ENCODE measurements at places on chromosomes 7 and 10.

DNA sequence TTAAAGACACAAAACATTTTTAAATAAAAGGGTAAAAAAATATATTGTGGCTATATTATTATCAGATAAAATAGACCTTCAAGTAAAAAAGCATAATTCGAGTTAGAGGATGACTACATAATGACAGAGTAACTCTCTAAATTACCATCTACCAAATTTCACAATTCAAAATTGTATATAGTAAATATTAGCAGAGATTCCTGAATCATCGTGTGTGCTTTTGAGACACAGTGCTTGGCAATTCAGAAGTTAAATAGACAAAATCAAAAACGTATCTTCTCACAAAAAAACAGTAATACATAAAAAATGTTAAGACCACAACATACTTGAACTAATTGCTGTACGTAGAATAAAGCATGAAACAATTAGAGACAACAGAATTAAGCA is 110.4 kb downstream of the AHR start:
- no peak for DNase-seq

DNA sequence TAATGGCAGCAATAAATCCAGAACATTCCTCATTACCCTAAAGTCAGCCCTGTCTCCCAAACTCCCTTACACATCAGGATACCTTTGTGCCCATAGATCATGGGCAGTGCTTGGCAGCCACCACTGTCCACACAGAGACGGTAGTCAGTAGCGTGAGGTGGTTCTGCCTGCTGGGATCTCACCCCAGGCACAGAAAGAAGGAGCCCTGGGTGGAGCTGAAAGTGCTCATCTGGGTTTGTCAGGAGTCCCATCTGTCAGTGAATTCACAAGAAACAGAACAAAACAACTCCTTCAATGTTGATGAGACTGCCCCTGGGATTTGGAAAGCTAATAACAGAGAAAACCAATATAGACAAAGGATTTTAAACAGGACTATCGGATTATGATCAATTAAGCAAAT is 90.2 kb upstream of the PRSS58 start:
- no peak for DNase-seq

GRCh38 chr10:124696446-124697392 is 47.5 kb downstream of the FAM53B start:
- no peak for DNase-seq

- DNase-seq: no peak
Observed at GRCh38 chr10:65628493-65629139, 1297.2 kb upstream of the LRRTM3 start.

DNA sequence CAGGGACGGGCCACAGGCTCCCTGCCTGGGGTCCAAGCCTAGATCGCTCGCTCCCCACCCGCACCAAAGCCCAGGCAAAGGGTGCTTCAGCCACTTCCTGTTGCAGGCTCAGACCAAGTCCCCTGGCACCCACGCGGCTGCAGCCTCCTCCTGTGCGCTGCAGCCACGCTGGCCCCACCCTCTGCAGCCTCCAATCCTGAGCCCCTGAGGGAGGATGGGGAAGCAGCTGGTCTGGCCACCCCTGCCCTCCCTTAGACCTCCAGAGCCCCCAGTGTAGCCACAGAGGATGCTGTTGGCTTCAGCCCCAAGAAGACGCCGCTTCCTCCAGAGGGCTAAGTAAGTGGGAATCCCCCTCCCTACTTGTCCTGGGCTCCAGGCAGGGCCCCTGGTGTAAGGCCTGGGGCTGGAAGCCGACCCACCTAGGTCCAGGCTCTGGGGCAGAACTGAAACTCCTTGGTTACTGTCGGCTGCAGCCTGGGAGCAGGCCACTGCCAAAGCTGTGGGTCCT is 9.4 kb downstream of the LIMK1 start:
- DNase-seq: no peak

GRCh38 chr7:112753298-112753697 is 36.9 kb downstream of the TMEM168 start:
- DNase-seq: no peak

GRCh38 chr7:42628054-42628453 is 283.8 kb downstream of the C7orf25 start:
- no peak for DNase-seq

DNA sequence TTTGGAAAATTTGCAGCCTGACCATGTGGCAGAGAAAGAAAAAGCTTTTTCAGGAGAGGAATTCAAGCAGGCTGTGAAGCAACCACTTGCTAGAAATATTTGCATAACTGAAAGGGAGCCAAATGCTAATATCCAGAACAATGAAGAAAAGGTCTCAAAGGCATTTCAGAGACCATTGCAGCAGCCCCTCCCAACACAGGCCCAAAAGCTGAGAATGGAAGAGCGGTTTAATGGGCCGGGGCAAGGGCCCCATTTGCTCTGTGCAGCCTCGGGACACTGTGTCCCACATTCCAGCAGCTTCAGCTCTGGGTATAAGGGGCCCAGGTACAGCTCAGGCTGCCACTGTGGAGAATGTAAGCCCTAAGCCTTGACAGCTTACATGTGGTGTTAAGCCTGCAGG is 918.1 kb upstream of the POT1 start:
- DNase-seq: no peak

DNA sequence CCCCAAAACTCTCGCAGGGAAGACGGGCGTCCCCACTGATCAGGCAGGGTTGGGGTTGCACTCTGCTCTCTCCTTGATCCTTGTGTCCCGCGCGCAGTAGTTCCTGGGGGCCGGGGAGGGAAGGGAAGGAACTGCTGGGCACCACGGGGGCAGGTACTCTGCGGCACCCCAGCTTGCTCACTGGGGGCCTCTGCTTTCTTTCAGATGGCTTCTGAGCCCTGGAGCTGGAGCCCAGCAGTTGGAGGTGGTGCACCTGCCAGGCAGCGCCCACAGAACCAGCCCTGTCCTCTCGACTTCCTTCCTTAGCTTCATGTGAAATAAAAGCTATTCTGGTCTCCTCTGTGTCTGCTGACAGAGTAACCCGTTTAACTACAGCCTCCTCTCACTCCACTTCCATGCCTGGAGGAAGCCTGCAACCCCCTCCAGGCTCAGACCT is 12.2 kb downstream of the PLAC9 start:
- no peak for DNase-seq

DNA sequence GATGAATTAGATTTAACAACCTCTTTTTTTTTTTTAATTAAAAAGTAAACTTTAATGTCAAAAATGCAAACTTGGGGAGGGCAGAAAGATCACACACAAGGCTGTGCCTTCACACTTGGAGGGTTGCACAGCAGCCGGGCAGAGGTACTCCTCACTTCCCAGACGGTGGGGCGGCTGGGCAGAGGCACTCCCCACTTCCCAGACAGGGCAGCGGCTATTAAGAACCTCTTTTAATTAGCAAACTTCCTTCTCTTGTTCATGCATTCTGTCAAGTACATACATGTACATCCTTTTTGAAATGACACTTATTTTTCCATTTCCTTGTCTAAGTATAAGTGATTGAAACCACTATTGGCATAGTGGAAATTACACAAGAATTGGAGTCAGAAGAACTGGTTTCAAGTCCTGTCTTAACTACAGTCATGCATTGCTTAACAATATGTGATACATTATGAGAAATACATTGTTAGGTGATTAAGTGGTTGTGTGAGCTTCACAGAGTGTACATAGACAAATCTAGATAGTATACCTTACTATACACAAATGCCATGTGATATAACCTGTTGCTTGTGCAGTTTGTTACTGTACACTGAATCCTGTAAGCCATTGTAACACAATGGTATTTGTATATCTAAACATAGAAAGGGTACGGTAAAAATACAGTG is 26.5 kb downstream of the BTRC start:
- no peak for DNase-seq

DNA sequence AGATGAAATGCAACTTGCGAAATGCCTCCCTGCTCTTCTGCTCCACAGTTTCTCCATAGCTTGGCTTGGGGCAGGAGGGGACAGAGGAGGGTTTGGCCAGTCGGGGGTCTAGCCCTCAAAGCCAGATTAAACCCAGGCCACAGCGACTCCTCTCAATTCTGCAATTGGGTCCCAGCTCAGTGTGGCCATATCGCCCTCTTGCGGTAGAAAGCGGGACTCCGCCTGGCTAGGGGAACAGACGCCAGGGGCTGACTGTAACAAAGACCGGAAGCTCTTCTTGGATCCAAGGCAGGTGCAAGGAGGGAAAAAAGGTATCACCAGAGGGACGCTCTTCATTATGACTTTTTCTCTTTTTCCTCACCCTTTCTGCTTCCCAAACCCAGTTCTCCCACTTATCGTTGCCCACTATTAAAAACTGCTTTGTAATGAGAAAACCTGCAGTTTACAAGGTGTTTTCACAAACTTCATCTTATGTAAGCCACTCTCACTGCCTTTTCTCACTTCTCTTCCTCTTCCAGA is 36.6 kb upstream of the TNPO3 start:
- peak; percentile 75 for DNase-seq

Data from stimulated activated CD8-positive, alpha-beta memory T cell treated with anti-CD3 and anti-CD28 coated beads, Interleukin-4, amount 100 ng/mL, for 1 hour (primary cell).